ENCODE measurements at places on chromosomes 3 and 15. TPM values are rescaled to one million over a fixed set of nuclear protein-coding genes. Genes with fewer than 3 reads are reported as not detected.

GABRR3 gene
- total RNA-seq = not detected

SHF gene
- 1.7 TPM for total RNA-seq

CPLX3 gene
- total RNA-seq = not detected

VEPH1 gene
- total RNA-seq = not detected

CHRM5 gene
- not detected for total RNA-seq

CTXN2 gene
- total RNA-seq = not detected

CHL1 gene
- total RNA-seq = 2.1 TPM

SMCO1 gene
- not detected for total RNA-seq

C3orf85 gene
- not detected for total RNA-seq

MORC1 gene
- total RNA-seq = not detected

IMPG2 gene
- under 0.01 TPM for total RNA-seq

NRROS gene
- total RNA-seq = not detected

DPPA2 gene
- total RNA-seq = not detected

UROC1 gene
- not detected for total RNA-seq

IQSEC1 gene
- total RNA-seq = 13.2 TPM

AP3B2 gene
- total RNA-seq = not detected

RPP25 gene
- total RNA-seq = 15.8 TPM

PP2D1 gene
- not detected for total RNA-seq

GOLGA8H gene
- not detected for total RNA-seq

STRIT1 gene
- not detected for total RNA-seq

LRRC3B gene
- total RNA-seq = not detected

MINAR1 gene
- 0.24 TPM for total RNA-seq

GALNT15 gene
- 0.21 TPM for total RNA-seq

NR2F2 gene
- 4.8 TPM for total RNA-seq

CCR1 gene
- not detected for total RNA-seq

PLAAT1 gene
- 0.85 TPM for total RNA-seq
